ENCODE measurements at places on chromosomes 16 and 17.

- DNase-seq, result no peak
These were observed 576.0 kb downstream of the KCNJ18 start for GRCh38 chr17:22268214-22268911.

DNA sequence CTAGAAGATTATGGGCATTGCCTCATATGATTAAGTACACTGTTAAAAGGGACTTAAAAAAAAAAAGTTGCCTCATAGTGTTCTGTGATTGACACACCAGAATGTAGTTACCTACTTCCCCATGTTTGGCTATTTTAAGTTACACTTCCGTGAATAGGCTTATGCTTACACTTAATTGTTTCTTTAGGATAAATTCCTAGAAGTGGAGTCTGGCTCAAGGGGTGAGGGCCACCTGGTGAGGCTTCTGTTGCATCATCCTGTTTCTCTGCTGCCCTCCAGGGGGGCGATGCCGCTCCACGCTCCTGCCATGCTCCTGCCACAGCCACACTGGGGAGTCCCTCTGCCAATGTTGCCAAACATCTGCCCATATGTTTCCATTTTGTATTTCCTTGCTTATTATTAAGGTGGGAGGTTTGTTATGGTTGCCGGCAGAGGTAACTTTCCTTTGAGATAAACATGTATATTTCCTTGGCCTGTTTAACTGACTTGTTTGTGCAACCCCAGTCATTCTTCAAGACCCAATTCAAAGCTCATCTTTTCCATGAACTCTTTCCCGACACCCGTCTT lies 73.1 kb downstream of the KSR1 start:
- no peak for DNase-seq

DNA sequence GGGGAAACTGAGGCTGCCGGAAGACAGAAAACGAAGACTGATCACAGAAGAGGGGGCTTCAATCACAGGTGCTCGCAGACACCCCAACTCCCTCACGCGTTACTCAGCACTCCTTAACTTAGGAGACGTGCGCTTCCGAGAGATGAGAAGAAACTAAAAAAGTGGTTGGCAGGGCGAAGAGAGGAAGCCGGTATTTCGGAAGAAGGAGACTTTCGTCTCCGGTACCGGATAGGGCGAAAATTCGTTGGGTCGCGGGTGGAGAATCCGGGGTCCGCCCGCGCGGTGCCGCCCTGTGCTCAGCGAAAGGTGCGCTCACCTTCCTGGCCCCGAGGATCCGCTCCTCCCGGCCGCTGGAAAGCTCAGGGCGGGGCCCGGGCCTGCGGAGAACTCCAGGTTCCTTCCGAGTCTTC lies 917 bp upstream of the TBX2 start:
- no peak for DNase-seq

DNA sequence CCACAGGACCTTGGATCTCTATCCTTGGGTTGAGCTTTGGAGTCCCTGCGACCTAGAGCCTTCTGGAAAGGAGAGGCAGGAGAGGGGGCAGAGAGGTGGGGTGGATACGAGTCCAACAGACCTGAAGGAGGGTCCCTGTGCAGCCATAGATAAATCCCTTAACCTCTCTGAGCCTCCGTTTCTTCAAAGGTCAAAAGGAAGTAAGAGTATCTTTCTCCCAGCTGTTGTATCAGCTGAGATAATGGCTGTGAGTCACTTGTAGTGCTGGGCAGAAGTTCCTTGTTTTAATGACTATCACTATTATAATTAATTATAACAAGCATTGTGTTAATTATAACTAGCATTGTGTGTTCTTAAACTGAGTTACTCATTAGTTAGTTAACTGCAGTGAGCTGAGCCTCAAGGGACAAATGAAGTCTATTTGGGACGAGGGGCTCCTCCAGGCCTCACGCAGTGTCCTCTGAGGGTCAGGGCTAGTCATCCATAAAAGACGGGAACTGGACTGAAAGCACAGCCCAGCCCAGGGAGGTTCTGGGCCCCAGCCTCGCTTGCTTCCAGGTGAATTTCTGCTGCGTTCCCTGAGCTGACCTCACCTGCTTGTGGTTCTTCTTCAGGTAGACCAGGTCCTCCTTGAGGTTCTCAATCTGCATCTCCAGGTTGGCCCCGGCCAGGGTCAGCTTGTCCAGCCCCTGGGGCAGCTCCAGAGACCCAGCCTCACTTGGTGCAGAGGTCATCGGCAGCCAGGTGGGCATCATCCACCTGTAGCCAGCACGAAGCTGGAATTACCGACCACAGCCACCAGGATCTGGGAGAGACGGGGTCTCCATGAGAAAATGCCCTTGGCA lies 5.7 kb upstream of the KRT17 start:
- DNase-seq, result no peak

- no peak for DNase-seq
These were observed 263.2 kb downstream of the TOX3 start for GRCh38 chr16:52283584-52284375.

GRCh38 chr16:76193906-76194615 lies 83.1 kb upstream of the CNTNAP4 start:
- no peak for DNase-seq

- DNase-seq, result no peak
These were observed 1.6 kb downstream of the FAM117A start for GRCh38 chr17:49762151-49762941.

DNA sequence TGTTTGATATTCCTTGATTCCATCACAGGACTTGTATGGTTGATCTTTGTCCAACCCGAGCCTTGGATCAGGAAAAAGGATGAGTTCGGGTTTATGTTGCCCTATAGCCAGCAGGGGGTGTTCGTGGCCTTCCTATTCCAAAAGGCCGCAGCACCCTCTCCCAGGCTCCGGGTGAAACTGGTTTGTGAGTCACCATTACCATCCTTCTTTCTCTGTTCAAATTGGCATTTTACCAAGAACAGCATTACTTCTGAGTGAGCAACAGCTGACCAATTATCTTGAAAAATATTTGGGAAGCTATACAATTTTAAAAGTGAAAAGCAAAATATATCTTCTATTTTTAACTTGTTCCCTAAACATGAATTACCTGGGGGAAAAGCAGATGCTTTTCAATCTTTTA lies 24.3 kb upstream of the KRT20 start:
- DNase-seq, result peak; percentile 69

GRCh38 chr17:83196366-83196765 lies 117.0 kb downstream of the METRNL start:
- no peak for DNase-seq

GRCh38 chr17:27421111-27421510 lies 35.1 kb upstream of the KSR1 start:
- no peak for DNase-seq

GRCh38 chr17:67481808-67482207 lies 104.7 kb downstream of the PITPNC1 start:
- DNase-seq, result no peak

GRCh38 chr17:79276821-79277220 lies 202.2 kb downstream of the ENGASE start:
- DNase-seq, result no peak

- DNase-seq, result no peak
These were observed 59.1 kb downstream of the OTOA start for GRCh38 chr16:21722771-21723455.

- DNase-seq, result no peak
These were observed 536.9 kb upstream of the CDH11 start for GRCh38 chr16:65658787-65659220.

DNA sequence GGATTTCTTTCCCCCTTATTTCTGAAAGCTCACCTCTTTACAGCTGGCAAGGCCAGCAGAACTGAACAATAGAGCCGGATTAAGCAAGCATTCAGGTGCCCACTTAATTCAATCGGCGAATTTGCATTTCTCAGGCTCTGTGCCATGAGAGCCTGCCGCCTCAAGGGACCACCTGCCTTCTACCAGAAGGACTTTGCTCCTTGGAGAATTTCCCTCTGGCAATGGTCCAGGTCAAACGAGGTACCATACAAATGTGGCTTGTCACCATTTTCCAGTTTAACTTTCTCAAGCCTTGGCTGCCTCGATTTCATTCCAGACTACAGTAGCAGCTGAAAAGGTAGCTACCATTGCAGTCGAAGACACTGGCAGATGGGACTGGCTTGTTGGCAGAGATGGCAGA lies 534.0 kb downstream of the MAF start:
- DNase-seq, result no peak

DNA sequence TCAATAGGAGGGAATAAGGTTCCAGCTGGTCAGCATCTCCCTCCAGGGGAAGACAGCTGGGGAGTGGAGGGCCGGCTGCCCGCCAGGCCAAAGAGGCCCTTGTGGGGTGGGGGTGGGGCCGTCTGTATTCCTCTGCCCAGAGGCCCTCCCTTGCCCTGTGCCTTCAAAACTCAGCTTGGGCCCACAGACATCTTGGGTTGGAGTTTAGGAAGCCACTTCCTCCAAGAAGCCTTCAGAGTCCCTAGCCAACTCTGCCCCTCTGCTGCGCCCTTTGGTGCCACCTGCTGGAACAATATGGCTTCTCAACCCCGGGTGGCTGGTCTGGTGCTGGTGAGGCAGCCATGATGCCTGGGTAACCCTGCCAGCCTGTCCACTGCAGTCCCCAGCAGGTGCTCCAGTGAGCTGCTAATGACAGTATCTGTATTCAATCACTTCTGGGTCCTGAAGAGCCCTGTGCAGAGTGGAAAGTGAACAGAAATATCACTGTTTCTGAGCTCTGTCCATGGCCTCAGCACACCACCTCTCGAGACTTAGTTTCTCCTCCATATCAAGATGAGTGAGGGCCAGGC lies 16.7 kb downstream of the HSD11B2 start:
- DNase-seq, result peak; percentile 42

DNA sequence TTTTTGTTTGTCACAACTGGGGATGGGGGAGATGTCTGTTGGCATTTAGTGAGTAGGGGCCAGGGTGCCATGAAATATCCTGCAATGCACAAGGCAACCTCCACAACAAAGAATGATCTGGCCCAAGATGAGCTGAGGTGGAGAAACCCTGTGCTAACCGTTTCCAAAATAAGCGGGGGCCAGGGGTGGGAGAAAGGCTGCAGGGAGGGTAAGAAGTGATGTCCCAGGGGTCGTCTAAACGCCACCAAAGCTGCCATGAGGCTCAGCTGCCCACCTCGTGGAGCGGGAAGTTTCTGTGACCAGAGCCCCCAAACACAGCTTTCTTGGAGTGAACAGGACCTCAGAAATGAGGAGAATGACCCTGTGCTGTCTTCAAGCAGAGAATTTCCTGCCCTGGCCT lies 76.5 kb upstream of the CDH5 start:
- no peak for DNase-seq

DNA sequence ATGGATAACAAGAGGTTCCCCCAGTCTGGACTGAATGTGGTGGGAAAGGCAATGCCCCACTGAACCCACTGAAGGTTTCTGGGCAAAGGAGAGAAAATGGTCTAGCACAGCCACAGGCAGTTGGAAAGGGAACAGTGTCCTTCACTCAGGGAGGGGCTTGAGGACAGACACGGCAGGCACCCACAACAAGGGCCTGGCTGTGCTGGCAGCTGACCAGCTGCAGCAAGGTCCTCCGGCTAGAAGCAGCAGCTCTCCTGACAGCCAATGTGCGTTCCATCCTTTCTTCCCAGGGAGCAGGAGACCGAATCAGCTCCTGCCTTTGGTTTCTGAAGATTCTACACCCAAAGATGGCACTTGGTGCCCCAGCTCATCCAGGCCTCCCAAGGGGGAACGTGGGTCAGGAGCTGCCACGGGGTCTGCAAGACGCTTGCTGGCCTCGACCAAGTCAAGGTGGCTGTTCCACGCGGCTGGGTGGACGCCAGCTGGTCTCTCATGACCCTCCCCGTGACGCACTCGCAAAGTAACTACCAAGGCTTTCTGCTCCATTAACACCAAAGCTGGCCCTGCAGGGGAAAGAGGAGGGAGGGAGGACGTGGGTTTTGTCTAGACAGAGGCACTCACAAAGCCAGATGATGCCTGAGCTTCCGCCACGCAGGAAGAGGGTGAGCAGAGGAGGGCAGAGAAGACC lies 11.1 kb downstream of the ABR start:
- DNase-seq, result no peak

- DNase-seq, result no peak
These were observed 573 bp downstream of the CDT1 start for GRCh38 chr16:88804173-88804551.

DNA sequence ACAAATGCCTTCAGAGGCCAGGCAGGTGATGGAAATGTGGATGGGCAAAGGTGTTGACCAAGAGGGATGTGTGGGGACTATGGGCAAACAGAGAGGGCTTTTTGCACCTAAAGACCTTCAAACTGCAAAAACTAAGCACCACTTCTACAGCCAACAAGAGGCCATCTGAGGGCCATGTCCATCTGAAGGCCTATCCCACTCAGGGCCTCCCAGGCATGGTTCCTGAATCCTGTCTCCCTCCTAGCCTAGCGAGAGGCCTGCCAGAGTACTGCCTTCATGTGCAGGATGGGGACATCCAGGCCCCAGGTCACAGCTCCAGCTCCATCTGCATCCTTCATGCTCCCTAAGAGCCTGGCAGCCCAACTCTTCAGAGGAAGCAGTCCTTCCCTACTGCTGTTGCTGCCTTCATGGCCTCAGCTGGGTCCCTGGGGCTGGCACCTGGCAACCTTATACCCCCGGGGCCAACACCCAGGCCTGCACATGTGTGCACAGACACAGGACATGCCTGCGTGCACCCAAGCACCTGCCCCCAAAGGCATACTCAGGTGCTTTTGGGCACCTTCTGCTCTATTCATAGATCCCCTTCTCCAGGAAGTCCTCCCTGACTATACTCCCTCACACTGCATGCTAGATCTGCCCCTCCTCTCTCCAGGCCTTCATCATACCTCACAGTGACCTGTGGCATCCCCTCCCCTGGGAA lies 95.2 kb downstream of the C16orf78 start:
- no peak for DNase-seq

GRCh38 chr16:3486506-3487215 lies 8.6 kb downstream of the C16orf90 start:
- no peak for DNase-seq

GRCh38 chr17:62670202-62670821 lies 42.8 kb downstream of the MRC2 start:
- no peak for DNase-seq

DNA sequence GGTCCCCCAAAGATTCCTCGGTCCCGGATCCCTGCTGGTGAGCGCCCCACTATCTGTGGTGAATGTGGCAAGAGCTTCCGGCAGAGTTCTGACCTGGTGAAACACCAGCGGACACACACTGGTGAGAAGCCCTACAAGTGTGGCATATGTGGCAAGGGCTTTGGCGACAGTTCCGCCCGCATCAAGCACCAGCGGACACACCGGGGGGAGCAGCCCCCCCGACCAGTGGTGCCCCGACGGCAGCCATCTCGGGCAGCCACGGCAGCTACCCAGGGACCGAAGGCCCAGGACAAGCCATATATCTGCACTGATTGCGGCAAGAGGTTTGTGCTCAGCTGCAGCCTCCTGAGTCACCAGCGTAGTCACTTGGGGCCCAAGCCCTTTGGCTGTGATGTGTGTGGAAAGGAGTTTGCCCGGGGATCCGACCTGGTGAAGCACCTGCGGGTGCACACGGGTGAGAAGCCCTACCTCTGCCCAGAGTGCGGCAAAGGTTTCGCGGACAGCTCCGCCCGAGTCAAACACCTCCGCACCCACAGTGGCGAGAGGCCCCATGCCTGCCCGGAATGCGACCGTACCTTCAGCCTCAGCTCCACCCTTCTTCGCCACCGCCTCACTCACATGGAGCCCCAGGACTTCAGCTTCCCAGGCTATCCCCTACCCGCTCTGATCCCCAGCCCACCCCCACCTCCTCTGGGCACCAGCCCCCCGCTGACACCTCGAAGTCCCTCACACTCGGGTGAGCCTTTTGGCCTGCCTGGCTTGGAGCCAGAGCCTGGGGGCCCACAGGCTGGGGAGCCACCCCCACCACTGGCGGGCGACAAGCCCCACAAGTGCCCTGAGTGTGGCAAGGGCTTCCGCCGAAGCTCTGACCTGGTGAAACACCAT lies 2.8 kb downstream of the ZNF48 start:
- no peak for DNase-seq
